Activated CD4-positive, alpha-beta T cell treated with anti-CD3 and anti-CD28 coated beads, Interleukin-2, amount 50 U/mL, for 1 hour (primary cell): ENCODE measurements at places on chromosomes 3 and 15.

DNA sequence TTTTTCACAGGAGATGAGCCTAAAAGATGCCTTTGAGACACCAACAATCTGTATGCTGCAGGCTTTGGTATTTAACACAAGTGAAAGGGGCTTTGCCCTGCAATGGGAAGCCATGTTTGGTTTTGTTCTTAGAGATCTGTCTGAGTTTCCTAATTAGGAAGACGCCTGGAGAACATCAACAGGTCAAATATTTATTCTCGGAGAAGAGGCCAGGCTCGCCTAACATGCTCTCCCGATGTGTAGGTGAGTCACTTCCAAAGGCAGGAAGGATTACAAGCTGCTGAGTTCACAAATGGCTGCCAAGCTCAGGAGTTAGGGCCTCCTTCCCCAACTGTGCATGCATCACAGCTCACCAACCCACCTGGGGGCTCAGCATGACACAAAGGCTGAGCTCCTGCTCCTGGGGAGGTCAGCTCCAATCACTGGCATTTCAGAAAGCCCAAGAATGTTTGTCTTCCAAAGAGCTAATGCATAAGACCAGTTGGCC is 119.5 kb upstream of the PRICKLE2 start:
- no peak for DNase-seq

DNA sequence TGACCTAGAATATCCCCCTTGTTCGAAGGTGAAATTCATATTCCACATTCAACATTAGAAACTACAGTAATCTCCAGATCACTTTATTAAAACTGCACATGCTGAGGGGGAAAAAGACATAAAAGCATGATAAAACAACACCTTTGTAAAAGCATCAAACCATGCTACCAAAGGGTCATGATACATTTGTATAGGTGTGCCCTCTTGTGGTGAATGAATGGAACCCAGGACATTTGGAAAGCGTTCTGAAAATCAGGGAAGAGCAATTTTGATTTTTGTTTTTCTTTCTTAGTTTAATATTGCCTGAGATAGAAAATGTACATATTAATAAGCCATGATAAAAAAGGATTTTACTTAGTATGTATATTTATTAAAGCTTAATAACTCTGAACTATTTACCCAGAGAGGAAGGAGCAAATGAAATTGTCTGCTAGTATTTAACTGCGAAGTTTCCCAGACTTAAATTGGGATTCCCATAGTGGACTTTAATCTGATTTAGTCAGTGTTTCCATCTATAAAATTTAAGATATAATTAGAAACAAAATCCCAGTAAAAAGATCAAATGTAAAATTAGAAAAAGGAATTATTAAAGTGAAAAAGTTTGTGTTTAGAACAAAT is 105.8 kb upstream of the ARL6 start:
- DNase-seq = no peak

GRCh38 chr3:175093748-175094147 is 234.6 kb downstream of the NAALADL2 start:
- no peak for DNase-seq

DNA sequence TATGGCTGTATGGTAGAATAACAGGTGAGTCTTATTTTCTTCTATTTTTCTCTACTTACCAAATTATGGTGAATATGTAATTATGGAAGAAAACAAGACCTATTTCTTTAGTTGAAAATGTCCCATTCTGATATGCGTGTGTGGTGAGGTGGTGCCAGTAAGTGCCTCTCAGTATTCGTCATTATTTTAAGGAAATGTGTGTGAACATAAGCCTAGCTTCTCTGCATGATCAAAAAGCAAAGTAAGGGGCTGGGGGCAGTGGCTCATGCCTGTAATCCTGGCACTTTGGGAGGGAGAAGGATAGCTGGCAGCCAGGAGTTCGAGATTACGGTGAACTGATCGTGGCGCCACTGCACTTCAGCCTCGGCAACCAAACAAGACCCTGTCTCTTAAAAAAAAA is 26.0 kb downstream of the LARS2 start:
- DNase-seq = no peak

GRCh38 chr3:16337856-16338540 is 73.0 kb downstream of the OXNAD1 start:
- peak; percentile 30 for DNase-seq

DNA sequence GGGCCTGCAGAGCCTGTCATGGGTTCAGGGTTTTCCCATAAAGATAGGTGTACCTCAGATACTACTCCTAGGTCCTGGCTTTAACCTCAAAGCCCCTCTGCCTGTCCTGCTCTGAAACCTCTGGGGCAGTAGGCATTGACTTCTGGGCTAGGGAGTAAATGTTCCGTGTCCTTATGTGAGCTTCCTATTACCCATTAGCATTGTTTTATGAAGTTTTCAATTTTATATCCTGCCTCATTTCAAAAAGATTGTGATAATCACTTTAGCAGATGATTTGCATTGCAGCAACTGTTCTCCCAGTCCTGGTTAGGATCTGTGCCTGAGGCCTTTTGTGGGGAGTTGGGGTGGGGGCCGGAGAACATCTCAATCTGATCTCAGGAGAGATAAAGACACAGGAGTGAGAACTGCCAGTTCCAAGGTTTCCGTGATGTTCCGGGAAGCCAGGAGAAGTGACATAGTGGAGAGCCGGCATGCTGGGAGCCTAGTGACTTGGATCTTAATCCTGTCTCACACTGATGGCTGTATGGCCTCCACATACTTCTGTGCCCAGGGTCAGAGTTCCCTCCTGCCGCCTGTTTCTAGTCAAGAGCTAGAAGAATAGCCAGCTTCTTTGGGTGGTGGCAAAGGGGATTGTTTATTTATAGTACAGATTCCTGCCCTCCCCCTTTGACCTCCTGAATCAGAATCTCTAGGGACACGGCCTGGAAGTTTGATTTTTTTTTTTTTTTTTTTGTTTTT is 10.6 kb downstream of the TPM1 start:
- DNase-seq = no peak

GRCh38 chr15:48986240-48986639 is 22.5 kb upstream of the SHC4 start:
- no peak for DNase-seq

- no peak for DNase-seq
Measured at GRCh38 chr15:23503576-23503975, 56.5 kb upstream of the GOLGA6L2 start.

DNA sequence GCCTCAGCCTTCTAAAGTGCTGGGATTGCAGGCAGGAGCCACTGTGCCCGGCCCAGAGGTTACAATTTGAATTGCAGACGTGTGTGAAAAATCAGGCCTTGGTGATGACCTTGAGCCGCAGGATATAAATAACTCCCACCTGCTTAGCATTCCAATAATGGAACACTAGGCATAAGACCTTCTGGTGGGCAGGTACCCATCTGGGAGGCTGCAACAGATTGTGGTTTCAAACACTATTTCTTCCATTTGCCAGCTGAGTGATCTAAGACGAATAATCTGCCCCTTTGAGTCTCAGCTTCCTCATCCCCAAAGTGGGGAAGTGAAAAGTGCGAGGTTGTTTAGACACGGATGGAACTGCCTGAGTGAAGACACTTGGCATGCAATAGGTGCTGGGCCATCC is 47.7 kb upstream of the HERC1 start:
- no peak for DNase-seq

DNA sequence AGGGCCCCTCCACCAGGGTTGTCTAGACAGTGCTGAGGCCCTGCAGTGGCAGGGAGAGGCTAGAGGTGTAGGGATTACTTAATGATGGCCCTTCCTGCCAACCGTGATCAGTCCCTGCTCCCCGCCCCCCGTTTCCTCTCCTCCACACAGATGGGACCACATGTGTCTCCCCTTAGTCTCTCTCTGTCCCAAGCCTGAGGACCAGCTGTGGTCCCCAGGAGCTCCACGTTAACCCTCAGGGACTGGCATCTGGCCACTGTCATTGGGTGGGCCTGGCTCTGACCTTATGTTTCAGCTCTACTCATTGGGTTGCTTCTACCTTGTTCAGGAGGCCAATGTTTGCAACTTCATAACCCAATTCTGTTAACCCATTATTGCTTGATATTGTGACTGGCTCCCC is 6.0 kb upstream of the ALPK3 start:
- no peak for DNase-seq

DNA sequence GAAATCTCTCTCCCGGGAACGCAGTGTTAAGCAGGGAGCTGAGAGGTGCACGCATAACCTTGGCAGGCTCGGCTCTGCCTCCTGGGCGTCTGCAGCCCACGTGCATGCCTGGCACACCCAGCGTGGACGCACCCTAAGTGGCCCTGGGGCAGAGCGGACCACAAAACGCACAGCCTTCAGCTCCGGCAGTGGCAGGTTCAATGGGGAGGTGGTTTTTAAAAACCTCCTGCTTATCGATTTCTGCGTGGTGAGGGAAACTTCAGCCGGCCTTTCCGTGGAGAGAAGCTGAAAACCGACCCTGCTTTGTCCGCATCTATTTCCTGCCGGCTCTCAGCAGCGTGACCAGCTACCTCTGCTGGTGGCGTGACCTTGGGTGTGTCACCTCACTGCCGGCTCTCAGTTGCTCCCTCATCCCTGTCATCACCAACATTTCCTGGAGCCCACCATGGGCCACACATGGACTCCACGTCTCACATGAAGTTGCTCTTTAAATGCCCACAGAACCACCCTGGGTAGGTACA is 134.8 kb upstream of the MEF2A start:
- DNase-seq = no peak

- no peak for DNase-seq
Measured at GRCh38 chr3:141618938-141619337, 119.2 kb upstream of the RNF7 start.

DNA sequence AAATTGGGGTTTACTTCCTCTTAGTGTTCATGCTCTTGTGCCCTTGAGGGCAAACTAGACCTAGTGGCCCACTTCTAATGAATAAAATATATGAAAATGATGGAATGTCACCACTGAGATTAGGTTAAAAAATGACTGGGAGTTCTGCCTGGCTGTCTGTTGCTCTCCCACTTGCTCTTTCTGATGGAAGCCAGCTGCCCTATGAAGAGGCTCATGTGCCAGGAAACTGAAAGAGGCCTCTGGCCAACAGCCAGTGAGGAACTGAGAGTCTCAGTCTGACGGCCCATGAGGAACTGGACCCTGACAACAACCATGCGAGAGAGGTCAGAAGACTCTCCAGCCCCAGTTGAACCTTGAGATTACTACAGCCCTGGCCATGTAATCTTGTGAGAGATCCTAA is 107.1 kb upstream of the FHIT start:
- DNase-seq = no peak

- DNase-seq = no peak
Measured at GRCh38 chr3:132167870-132168269, 133.1 kb upstream of the CPNE4 start.

DNA sequence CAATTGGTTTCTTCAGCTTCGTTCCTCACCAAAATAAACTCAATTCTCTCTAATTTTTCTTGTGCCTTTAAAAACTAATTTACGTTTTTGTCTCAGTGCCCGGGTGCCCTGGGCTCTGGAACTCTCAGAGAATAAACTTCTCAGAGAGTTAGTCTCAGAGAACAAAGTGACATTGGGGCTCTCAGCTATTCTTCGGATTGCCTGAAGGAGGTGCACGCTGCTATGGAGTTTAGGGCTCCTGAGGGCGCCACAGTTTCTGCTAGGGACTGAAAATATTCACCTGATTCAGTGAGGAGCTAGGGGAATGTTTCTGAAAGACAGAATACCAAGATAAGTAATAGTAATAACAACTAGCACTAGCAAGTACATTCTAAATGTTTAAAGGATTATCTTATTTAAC is 22.7 kb downstream of the ZIC4 start:
- no peak for DNase-seq
